ENCODE measurements at places on chromosomes 7 and 10.

GRCh38 chr10:95739056-95739455 is 16.9 kb upstream of the ENTPD1 start:
- DNase-seq: no peak

DNA sequence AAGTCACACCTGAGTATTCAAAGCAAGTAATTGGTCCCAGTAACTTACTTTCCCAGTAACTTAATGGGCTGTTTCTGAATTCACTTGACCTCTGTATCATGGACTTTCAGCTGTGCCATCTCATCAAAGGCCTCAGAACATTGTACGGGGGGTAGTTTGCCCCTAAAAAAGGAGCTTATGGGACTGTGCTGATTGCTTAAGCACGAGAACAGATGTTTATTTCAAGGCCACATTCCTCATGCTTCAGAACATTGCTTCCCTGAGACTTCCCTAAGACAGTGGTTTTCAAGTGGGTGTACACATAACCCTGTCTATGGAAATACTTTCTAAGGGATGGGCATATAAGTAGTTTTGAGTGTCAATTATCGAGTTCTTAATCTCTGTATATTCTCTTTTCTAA is 26.8 kb downstream of the CALCR start:
- DNase-seq: no peak

DNA sequence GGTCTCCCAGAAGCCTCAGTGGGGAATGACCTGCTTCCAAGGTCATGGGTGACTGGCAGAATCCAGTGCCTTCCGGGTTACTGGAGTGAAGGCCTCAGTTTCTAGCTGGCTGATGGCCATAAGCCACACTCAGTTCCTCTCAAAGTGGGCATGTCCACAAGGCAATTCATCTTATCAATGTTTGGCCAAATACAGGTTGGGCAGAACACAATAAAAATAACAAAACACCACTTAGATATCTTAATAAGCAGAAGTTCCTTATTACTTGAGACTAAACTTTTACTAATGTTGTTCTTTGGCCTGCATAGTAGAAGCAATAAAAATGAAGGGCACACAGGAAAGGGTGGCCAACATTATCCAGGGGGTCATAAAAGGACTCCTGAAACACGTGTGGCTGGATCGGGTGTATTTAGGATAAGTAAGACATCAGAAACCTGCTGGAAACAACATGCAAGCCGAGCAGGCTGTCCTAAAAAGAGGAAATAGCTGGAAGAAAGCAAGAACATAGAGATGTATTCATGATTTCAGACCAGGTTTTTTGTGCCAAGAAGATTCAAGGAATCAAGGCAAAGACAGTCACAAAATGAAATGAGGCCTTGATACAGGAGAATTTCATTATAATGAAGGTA is 19.6 kb upstream of the AKR1C2 start:
- DNase-seq: no peak

DNA sequence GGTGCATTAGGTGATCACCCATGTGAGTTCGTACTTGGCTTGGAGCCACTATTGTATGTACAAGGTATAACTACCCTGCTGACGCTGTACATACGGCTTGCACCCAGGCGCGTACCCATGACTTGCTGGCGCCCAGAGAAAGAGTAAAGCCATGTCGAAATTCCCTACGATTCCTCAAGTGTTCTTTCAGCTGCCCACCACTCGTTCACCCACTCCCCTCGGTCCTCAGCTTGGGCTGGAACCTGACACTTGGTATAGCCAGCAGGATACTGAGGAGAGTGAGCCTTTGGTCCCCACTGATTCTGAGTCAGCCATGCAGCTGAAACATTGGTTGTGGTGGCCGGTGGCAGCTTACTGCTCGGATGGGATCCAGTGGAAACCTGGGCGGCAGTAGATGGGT is 241.5 kb downstream of the CACNA2D1 start:
- no peak for DNase-seq

DNA sequence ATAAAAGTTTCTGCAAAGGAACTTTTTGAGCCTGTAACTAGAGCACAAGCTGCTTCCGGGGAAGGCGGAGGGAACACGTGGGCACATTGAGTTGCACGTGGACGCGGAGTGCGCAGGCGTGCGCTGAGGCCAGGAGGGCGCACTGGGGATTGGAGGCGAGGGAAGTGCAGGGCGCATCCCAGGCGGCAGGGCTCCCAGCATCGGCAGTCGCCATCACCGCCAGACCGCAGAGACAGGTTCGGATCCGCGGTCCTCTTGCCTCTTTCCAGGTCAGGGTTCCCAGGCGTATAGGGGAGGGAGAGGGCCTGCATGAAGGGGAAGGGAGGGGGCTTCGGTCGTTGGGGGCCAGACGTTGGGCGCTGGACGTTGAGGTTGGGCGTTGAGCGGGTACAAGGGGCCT is at the start of gene TDRD1:
Gene TDRD1 (plus strand): TSS at position 206 of the 400 bp plus-strand sequence. CDS start 8,479 bp downstream, outside the sequence.
- DNase-seq: no peak

DNA sequence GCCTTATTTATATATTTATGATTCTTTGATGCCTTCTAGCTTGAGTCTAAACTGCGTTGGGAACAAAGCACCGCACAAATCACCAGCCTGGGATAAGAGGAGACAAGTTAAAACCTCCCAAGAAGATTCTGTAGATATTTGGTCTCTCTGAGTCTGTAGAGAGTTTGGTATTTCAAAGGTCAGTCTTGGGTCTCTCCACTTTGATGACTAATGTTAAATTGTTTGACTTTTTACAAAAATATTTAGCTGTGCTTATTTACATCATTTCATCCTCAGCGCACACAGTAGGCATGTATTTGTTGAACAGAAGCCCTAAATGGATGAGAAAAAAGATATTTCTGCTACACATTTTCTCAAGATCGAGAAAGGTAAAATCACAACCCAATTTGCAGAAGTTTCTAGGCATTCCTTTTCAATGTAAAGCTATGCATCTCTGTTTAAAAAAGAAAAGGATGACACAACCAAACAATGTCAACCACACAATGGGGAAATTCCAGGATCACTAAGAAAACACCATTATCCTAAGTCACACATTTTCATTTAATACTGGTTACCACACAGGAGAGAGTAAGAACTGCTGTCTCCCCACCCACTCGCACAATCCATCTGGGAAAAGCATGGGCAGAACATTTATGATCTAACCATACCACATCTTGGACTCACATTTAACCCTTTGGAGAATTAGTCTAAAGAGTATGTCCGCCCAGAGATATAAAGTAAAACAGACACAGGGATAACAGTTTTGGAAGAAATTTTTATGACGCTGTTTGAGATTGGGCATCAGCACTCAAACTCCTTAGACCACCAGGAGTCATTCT is 4.4 kb downstream of the CDK6 start:
- DNase-seq: peak; percentile 45

- no peak for DNase-seq
Observed at GRCh38 chr10:77456414-77456813, 181.2 kb downstream of the KCNMA1 start.

DNA sequence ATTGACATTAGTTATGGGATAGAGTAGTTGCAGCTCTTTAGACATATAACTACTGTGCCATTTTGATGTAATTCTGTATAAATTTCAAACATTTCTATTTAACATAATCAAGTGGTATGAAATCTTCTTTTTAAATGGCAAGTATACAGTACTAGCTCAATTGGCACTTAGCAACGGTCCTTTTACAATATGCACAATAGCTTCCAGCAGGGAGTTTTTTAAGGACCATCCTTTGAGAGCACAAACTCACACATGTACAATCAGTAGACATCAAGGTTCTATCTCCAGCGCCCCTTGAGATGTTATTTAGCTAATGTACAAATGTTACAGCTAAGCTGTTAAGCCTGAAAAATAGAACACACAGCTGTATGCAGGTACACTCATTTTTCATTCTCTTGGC is 480.7 kb downstream of the TFEC start:
- no peak for DNase-seq

- no peak for DNase-seq
Observed at GRCh38 chr7:18896343-18896975, 221.0 kb downstream of the TWIST1 start.

- no peak for DNase-seq
Observed at GRCh38 chr7:43565786-43566185, 17.1 kb upstream of the STK17A start.

DNA sequence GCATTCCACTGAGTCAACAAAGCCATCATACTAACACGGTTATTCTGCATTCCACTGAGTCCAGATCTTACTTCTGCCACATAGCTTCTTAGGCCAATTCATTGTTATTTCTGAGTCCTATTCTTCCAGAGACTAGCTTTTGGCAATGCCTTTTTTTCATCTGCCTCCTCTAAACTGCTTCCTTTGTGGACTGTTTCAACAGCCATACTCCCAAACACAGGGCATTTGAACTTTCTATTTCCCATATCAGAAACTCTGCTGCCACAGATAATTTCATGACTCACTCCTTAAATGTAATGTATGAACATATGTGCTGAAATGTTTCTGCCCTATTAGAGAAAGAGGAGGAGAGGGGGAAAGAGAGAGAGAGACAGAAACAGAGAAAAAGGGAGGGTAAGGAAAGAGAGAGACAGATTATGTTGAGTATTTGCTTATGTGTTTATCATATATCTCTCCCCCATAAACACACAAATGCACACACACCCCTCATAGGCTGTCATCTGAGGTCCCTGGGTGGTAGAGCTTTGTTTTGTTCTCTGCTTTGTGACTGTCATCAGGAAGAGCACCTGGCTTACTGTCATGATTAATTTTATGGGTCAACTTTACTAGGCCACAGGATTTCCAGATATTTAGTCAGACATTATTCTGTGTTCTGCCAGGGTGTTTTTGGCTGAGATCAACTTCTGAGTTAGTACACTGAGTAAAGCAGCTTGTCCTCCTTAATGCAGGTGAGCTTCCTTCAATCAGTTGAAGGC is 308.0 kb upstream of the KCND2 start:
- DNase-seq: no peak
